ENCODE measurements at places on chromosomes 3 and 15. TPM values are rescaled to one million over a fixed set of nuclear protein-coding genes. Genes with fewer than 3 reads are reported as not detected.

ACP3 gene
- 9.7 TPM for total RNA-seq

SYNPR gene
- total RNA-seq, result 0.11 TPM

NPAP1 gene
- total RNA-seq, result 0.81 TPM

DNA sequence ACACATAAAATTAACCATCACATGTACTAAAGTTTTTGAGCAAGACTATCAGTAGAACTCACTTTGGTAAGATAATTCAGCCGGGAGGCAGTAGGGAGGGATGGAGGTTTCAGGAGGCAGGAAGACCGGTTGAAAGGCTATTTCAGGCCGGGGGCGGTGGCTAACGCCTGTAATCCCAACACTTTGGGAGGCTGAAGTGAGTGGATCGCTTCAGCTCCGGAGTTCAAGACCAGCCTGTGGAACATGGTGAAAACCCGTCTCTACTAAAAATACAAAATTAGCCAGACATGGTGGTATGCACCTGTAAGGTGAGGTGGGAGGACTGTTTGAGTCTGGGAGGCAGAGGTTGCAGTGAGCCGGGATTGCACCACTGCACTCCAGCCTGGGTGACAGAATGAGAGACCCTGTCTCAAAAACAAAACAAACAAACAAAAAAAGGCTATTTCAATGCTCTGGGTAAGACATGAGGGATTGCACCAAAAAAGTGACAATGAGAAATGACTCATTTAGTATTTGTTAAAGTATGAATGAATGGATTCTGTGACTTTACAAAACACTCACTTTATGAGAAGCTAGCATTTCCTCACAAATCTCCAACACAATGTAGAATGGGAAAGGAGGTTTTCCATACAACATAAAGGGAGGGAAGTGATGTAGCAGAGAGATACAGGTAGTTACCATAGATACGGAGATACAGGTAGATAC, 43.9 kb downstream of the SH3BP5 start:
- DNase-seq, result no peak

GRCh38 chr15:73318463-73319351, 50.1 kb downstream of the HCN4 start:
- DNase-seq, result no peak

- DNase-seq, result no peak
Observed at GRCh38 chr15:101267320-101268104, 9.8 kb downstream of the SELENOS start.

LRRK1 gene
- total RNA-seq, result 8.2 TPM

- no peak for DNase-seq
Observed at GRCh38 chr3:195181741-195182469, 89.1 kb downstream of the XXYLT1 start.

GRCh38 chr3:188807006-188807405, 364.8 kb upstream of the TPRG1 start:
- no peak for DNase-seq

MITF gene
- 29.5 TPM for total RNA-seq

DNA sequence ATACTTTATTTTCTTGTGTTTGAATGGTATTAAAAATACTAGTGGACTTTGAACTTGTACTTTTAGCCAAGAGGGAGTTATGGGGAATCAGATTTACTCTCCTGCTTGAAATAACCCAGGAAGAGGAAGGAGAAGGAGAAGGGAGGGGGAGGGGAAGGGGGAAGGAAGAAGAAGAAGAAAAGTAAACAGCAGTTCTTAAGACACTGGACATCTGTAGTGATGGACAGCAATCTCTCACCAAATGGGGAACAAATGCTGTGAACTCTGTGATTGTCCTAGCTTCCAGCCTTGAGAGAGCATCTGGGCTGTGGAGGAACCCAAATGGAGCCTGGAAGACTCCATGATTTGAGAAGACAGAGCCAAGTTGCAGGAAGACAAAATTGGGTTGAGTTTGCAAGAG, 52.0 kb downstream of the VPS8 start:
- no peak for DNase-seq

GRCh38 chr3:128449111-128449638, 17.5 kb downstream of the DNAJB8 start:
- DNase-seq, result no peak

- no peak for DNase-seq
Observed at GRCh38 chr3:136562026-136562425, 190.2 kb downstream of the STAG1 start.

DNA sequence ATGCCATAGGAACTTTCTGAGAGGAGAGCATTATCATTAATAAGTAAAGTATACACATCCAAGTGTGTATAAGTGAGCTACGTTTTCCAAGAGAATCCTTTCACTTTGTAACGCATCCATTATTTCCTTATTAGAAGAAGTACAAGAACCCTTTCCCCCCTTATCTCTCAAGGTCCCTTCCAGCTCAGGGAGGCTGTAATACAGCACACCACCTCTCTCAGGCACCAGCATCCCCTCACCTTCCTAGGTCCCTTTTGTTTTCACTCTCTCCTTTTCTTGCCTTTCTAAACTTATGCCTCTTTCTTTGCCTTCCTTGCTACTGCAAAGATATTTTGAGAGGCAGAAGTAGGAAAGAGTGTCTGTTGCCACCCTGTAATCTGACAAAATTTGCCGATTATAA, 446.0 kb downstream of the GRM7 start:
- DNase-seq, result no peak

DNA sequence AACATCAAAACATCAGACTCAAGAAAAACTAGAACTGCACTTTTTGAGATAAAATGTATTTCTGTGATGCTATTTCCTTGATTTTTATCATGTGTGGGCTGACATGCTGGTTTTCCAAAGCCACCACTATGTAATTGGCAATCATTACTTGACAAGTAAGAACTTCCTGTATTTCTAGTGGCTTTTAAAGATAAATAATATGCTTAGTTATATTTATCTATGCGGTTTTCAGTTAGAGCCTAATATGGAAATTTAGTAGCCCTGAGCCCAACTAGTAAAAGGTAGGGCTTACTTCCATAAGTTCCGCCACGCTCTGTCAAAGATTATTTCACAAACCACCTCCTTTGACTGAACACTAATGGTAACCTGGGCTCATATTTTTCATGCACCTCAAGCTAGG, 91.6 kb downstream of the PPARG start:
- DNase-seq, result no peak

DNA sequence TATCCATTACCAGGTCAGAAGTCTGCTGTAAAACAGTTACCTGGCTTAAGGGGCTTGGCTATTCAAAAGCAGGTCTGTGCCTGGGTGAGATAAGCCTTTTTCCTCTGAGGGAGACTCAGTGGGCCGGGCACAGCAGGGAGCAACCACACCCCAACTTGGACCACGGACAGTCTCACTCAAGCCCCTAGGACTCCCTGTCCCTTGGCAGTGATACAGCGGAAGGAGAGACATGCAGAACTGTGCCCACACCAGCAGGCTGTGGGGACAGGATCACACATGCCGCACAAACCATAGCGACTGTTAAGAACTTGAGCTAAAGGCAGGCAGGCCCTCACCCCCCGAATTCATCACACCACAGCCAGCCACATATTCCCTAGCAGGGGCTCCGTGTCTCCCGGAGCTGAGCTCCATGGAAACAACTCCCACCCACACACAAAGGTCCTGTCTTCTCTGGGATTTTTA, 2.8 kb upstream of the GP5 start:
- DNase-seq, result no peak

- no peak for DNase-seq
Observed at GRCh38 chr3:16828815-16829214, 55.9 kb upstream of the PLCL2 start.

TNNC1 gene
- 16.8 TPM for total RNA-seq

DNA sequence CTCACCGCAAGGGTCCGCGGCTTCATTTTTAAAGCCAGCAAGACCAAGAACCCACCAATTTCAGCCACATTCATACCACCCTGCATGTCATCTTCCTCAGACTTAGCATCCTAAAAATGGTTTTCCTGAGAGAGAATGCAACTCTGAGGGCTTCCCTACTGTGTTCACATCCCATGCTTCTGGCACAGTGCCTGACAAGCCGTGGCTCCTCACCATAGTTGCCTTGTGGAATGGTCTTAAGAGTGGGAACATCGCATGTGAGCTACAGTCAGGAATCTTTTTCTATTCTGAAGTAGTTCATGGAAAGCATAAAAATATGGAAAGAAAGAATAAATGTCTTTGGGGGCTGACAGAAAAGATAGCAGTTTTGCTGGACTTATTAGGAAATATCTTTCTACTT, 120.3 kb downstream of the RAP2B start:
- DNase-seq, result no peak

DNA sequence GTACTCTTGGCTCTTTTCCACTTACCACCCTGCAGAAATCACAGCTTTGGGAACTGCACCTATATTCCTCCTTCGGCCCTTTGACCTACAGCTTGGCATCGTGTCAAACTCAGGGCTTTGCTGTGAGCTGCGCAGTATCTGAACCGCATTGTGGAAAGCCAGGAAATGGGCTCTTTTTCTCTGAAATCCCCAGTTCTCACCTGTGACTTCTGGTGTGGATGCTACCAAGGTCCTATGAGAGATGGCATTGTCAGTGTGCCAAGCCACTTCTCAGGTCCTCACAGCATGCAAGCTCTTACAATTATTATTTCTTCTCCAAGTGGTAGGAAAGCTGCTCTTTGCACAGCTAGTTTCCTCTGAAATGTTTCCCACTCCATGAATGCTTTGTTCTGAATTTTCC, 450.6 kb upstream of the TBL1XR1 start:
- peak; percentile 88 for DNase-seq

ZNF502 gene
- total RNA-seq, result 9.8 TPM

GRCh38 chr3:150059729-150060128, 89.0 kb upstream of the PFN2 start:
- no peak for DNase-seq

DNA sequence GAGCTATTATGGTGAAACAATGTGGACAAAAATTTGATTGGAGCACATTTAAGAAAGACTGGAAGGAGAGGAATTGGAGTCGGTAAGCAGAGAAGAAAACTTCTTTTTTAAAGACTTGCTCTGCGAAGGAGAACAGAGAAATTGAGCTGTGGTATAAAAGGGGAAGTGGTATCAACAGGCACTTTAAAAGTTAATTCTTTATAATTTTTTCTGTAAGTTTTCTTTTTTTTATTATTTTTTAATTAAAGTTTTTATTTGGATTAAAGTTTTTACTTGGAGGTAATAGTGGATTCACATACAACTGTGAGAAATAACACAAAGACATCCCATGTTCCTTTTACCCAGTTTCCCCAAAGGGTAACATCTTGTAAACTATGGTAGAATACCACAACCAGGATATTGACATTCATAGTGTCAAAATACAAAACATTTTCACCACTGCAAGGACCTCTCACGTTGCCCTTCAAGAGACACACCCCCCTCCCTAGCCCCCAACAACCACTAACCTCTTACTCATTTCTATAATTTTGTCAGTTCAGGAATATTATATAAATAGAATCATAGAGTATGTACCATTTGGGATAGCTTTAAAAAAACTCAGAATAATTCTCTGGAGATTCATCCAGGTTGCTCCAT, 33.8 kb upstream of the XIRP1 start:
- DNase-seq, result no peak

GRCh38 chr3:71095511-71096291, 487.8 kb downstream of the FOXP1 start:
- no peak for DNase-seq

All from thyroid gland (tissue), 4 donors.